Amniotic stem cell (primary cell): ENCODE measurements at places on chromosomes 3 and 15.

GRCh38 chr3:192262001-192262400 is 465.3 kb downstream of the FGF12 start:
- no peak for DNase-seq

DNA sequence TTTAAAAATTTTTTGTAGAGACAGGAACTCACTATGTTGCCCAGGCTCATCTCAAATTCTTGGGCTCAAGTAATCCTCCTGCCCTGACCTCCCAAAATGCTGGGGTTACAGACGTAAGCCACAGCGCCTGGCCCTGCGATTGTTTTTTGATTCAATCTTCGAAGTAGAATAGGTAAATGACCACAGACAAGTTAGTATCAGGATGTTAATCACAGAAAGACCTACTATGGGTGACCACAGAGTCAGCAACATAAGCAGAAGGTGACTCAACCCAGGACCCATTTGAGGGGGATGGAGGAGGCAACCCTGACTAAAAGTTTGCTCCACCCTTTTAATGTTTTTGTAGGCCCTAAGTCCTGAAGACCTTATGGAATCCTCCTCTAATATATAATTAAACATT is 10.0 kb upstream of the USP3 start:
- no peak for DNase-seq

DNA sequence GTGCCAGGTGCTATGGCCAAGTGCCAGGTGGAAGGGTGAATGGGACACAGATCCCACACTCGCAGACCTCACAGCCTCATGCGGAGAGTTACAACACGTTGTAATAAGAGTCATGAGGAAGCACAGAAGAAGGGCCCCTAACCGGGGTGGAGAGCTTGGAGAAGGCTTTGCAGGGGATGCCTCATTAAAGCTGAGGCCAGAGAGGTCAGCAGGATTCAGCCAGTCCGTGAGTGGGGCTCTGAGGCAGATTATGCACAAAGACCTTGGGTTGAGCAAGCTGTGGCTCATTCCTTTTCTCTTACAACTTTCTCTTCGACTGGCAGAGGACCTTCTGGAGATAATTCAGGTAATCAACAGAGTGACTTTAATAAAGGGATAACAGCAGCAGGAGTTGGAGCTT is 65.3 kb upstream of the SNRK start:
- no peak for DNase-seq

DNA sequence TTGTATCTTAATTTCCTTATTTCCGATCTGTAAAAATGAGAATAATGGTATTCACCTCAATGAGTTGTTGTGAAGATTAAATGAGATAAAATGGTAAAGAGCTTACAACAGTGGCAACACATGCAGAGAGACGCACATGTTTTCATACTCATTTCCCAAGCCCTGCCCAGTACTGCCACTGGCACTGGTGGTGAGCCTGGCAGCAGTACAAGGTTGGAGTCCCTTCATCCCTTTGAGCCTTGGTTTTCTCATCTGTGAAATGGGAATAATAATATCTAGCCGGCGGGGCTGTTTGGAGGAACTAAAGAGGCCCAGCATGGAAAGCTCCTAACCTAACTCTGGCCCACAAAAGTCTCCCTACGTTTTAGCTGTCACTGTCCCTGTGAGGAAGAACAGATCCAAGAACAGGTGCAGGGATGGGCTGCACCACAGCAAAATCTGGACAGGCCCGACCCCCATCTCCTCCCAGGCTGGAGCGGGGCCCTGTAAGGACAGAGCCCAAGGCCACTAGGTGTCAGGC is 866 bp upstream of the CD276 start:
- DNase-seq, result no peak

DNA sequence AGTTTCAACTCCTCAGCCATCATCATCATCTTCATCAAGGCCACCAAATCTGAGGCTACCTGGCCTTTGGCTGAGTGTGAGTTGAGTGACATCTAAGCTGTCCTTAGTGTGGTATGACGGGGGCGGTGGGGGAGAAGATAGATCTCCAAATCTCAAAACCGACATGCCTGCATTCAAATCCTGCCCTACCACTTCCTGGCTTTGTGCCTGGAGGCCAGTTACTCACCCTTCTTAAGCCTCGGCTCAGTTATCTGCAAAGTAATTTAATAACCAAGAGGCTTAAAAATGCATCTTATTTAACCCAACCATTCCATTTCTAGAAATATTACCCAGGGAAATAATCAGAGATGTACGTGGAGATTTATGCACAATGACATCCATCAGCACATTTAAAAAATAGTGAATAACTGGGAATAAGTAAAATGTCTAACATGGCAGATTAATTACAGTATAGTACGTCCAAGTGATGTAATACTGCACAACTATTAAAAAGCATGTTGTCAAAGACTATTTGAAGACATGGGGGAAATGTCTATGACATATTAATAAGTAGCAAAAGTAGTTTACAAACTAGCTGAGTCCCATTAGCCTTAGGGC is 167.4 kb downstream of the NTRK3 start:
- no peak for DNase-seq

DNA sequence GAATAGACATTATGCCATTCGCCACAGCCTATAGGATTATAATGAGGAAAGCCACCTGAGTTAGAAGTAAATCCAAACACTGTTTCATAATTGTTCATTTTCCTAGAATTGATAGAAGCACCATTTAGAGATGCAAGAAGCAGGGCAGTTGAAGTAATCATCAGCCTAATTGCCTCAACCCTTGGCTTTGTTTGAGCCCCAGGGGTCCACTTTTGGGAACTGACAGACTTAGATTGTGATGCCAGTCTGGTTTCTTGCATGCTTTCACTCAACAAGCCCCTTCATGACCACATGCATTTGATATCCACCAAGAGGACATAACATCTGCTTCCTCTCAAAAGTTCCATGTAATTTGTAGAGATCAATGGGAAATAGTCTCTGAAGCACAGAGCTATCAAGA is 97.2 kb upstream of the COL8A1 start:
- DNase-seq, result no peak

GRCh38 chr15:69697916-69698315 is 245.3 kb downstream of the RPLP1 start:
- no peak for DNase-seq

DNA sequence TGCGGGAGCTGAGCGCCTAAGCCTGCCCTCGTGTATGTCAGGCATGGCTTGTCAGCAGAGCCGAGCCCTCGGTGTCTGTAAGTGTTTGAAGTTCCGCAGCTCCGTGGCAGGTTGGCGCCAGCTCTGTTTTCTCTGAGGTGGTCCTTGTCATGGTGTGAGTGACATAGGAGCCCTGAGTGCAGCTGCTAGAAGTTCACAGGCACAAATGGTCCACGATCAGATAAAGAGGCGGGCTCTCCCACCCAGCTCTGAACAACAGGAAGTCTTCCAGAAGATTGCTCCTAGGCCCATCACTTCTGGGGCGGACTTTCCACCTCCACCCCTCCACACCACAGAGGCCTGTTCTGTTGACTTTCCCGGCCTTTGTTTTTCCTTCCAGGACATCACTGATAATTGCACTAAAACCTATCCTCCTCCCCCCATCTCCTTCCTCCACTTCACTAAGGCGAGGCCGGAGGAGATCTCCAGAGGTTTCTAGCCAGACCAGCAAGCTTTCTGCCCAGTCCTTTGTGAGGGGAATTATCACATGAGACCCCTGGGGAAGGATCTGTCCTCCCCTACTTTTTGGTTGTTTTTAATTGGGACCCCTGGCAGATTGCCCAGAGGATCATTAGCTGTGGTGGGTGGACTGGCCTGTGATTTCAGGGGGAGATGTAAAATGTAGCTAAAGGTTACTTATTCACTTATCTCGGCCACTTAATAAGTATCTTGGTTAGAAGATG is 19.9 kb downstream of the ITPR1 start:
- DNase-seq, result no peak

DNA sequence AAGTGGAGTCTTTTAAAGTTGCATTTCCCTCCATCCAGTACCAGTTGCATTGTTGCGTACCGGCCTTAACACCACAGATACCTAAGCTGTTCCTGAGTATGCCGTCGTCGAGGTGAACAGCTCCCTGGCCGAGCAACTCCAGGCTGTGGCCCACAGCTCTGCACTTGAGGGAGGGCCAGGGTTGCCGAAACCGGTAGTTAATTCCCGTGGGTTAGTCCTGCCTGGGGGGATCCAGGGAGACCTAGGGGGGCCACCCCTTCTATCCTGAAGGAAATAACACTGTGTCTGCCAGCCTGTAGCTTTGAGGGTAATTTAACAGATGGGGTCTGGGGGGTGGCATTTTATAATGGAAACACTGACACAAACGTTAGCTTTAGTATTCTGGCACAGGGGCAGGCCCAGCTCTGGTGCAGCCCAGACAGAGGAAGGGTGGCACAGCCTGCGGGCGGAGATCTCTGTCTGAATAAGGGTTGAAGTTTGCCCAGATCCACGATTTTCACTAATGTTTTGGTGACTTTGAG is 60.8 kb downstream of the RGMA start:
- DNase-seq, result no peak

DNA sequence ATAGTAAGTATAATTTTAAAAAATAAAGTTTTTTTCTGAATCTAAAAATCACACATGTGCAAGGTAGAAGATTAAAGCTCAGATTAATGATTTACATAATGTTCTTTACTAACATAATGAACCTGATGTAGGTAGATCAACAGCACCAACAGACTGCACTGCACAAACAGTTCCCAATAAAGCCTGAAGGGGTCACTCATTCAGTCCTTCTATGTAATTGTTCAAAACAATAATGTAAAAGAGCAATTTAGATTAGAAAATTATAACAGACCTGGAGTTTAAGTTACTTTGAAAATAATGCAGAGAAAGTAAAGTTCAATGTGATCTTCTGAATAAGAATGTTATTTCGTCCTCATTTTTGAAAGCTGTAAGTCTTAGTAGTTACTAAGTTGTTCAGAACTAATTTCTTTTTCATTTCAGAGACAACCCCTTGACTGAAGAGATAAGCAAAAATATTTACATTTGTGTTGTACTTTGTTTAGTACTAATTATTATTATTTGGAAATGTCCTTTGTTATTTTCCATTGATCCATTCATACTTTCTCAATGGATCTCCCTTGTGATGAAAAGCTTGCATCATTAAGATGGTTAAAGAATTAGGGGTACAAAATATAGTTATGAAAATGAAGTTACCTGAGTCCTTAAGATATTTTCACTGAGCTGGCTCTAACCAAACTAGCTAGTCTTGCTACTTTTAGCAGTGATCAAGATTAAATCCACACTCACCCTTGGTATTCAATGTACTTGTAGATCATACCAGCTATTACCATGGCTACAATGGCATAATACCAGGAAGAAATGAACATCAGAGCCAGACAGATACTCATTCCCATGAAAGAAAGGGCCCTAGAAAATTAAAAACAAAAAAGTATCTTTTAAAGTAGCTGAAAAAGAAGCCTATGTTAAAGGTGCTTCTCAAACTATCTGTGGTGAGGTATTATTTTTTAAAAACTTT is 16.8 kb downstream of the EMC4 start:
- no peak for DNase-seq

DNA sequence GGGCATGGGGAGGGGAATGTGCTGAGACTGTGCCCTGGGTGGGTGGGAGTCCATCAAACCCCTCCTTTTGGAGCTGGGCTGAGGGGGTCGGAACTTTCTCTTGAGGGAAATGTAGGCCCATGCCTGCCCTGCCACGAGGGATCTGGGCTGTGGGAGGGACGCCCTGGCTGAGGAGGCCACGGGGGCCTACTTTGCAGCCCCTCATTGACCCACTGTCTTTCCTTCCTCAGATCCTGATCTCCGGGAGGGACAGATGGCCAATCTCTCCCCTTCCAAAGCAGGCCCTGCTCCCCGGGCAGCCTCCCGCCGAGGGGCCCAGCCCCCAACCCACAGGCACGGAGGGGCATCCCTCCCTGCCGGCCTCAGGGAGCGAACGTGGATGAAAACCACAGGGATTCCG is 25.3 kb downstream of the LOXL1 start:
- no peak for DNase-seq

DNA sequence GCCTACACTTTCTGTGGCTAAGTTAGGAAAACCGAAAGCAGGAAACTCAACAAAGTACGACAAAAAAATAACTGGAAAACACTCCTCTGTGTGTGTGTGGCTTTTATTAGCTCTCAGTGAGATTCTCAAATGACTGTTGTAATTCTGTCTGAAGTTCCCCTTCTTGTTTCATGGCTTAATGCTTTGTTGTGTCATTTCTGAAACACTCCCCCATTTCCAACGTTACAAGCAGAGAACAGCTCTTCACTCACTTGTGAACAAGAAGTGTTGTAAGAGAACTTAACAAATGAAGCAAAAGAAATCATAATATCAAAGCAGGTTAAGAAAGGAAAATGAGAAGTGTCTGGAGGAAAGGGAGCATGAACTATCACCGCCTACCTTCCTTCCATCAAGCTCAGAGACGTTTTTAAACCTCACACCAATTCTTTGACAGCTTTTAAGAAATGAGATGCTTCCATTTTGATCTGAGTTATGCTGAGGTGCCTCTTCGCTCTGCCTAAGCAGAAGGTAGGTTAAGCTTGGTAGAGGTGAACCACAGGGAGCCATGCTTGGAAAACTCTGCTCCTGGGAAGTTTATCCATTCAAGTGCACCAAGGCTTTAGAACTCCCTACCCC is 12.4 kb upstream of the SEC62 start:
- DNase-seq, result no peak

- DNase-seq, result peak; percentile 15
Observed at GRCh38 chr15:57306161-57306943, 70.0 kb upstream of the CGNL1 start.

DNA sequence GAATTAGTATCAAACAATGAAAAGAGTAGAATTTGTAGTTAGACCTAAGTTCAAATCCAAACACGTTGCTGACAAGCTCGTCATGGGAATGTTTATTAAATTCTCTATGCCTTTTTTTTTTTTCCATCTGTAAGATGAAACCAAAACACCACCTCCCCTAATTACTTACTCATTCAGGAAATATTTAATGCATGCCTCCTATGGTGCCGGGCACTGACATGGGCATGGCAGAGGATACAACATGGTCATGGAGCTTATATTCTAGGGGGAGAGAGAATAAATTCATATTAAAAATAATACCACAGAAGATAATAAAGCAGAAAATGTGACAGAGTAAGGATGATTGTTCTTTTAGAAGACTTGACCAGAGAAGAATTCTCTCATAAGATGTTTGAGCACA is 215.8 kb downstream of the RYR3 start:
- no peak for DNase-seq

- no peak for DNase-seq
Observed at GRCh38 chr3:139468399-139468798, 7.9 kb downstream of the RBP2 start.

GRCh38 chr15:86044981-86045380 is 34.7 kb upstream of the AGBL1 start:
- no peak for DNase-seq

- no peak for DNase-seq
Observed at GRCh38 chr3:409011-409410, 212.4 kb downstream of the CHL1 start.
